Vagina (tissue), 2 donors: ENCODE measurements at places on chromosomes 4 and X.

DNA sequence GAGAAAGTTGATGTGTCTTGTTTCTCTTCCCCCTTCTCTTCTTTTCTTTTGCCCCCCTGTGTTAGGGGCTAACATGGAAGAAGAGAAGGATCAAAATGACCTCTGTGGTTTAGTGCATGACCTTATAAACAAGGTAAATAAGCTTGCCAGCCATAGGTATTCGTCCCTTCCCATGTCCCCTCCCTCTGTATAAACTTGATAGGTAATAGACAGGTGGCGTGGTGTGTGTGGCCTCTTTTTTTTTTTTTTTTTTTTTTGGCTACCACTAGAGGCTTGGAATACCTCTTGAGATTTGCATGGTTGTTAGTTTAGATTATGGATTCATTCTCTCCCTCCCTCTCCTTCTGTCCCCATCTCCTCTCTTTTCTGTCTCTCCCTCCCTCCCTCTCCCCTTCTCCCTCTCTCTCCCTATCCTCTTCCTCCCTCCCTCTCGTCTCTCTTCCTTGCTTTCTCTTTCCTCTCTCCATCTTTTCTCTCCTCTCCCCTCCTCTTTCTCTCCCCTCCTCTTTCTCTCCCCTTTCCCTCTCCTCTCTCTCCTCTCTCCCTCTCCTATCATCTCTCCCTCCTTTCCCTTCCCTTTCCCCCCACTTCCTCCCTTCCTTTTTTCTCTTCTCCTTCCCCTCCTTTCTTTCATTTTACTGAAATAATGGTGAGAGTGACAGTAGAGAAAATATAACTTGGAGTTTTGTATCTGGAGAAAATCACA, 134.4 kb downstream of the AFF1 start:
- no peaks in the 10 kb centered on the region for H3K36me3 ChIP-seq
- H3K27ac ChIP-seq = no peak overlapping the region
- DNase-seq = no peak

DNA sequence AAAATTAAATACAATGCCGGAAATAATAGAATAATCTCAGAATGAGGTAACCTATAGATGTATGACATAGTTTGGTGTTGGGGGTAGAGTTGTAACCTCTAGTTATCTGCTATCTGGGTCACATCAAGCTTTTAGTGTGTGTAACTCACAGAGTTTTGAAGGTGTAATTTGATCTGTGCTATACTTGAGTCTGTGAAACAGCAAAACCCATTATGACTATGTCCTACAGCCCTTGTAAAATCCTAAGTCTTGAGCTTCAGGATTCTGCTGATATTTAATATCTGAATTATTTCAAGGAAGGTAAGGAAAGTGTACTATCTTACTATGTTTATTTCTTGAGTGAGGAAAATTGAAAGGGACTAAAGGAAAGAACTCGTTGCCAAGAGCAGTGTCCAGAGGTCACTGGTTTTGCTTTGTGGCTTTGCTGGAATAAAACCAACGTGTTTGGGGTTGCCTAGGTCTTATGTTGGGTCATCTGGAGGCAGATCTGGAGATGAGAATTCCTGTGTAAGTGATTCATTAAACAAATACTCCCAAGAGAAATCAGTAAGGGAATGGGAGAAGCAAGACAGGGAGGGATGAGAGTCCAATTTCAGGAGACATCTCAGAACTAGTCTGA, 107.8 kb upstream of the CBLL2 start:
- H3K27me3 ChIP-seq = no peaks in the 10 kb centered on the region
- H3K27ac ChIP-seq = no peak overlapping the region
- no peak for DNase-seq
- H3K4me3 ChIP-seq = no peak overlapping the region
- no peaks in the 10 kb centered on the region for H3K4me1 ChIP-seq
- no peaks in the 10 kb centered on the region for H3K36me3 ChIP-seq

GRCh38 chr4:17616283-17616682, 1.8 kb downstream of the MED28 start:
- peaks cover 50% of the 10 kb centered on the region for H3K4me1 ChIP-seq
- peak overlapping the region; percentile 3 for H3K4me3 ChIP-seq
- no peak overlapping the region for H3K27ac ChIP-seq
- no peaks in the 10 kb centered on the region for H3K27me3 ChIP-seq

- no peak overlapping the region for H3K27ac ChIP-seq
- no peaks in the 10 kb centered on the region for H3K36me3 ChIP-seq
- H3K4me1 ChIP-seq = peaks cover 14% of the 10 kb centered on the region
- no peak overlapping the region for H3K4me3 ChIP-seq
Measured at GRCh38 chr4:113618205-113618604, 143.3 kb downstream of the CAMK2D start.

- no peaks in the 10 kb centered on the region for H3K27me3 ChIP-seq
- peaks cover 26% of the 10 kb centered on the region for H3K4me1 ChIP-seq
- H3K4me3 ChIP-seq = peak overlapping the region; percentile 92
- no peaks in the 10 kb centered on the region for H3K36me3 ChIP-seq
- peak overlapping the region; percentile 98 for H3K27ac ChIP-seq
- DNase-seq = no peak
Measured at GRCh38 chr4:86592553-86593249, 1.4 kb upstream of the PTPN13 start.

- no peaks in the 10 kb centered on the region for H3K27me3 ChIP-seq
- no peak for DNase-seq
- H3K4me3 ChIP-seq = no peak overlapping the region
Measured at GRCh38 chr4:148787831-148788477, 345.7 kb upstream of the NR3C2 start.

DNA sequence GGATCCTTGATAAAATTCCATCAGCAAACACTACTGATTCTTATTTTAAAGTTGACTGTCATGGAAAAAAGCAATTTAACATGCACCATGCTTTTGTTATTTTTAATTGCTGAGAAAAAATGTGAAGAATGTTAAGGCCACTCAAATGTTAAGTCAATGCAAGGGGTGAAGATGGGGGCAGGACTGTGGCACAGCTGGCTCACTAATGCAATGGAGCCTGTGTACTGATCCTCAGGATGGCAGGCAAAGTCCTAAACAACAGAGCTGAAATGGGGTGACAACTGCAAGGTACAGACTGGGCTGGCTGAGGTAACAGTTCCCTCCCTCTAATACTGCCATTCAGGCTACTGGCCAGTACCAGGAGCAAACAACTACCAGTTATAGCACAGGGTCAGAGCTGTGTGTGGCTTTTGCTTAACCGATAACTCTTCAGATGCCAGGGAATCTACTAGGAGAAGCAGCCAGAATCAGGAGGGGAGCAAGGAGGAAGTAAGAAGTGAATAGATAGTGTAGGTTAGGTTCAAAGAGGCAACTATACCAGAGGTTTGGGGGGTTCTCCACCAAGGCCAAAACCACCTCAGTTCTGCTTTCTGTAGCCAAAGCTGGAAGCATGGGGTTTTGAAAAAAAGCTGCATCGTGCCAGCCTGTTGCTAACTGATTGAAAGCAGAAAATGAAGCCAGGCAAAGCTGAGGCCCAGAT, 372.6 kb downstream of the OPHN1 start:
- no peaks in the 10 kb centered on the region for H3K36me3 ChIP-seq
- no peaks in the 10 kb centered on the region for H3K27me3 ChIP-seq
- no peak for DNase-seq
- no peak overlapping the region for H3K4me3 ChIP-seq
- no peak overlapping the region for H3K27ac ChIP-seq
- H3K4me1 ChIP-seq = peaks cover 14% of the 10 kb centered on the region

- H3K4me1 ChIP-seq = peaks cover 27% of the 10 kb centered on the region
- no peaks in the 10 kb centered on the region for H3K36me3 ChIP-seq
- H3K27me3 ChIP-seq = no peaks in the 10 kb centered on the region
- no peak for DNase-seq
- H3K4me3 ChIP-seq = no peak overlapping the region
Measured at GRCh38 chrX:20143561-20143960, 1.9 kb upstream of the EIF1AX start.

DNA sequence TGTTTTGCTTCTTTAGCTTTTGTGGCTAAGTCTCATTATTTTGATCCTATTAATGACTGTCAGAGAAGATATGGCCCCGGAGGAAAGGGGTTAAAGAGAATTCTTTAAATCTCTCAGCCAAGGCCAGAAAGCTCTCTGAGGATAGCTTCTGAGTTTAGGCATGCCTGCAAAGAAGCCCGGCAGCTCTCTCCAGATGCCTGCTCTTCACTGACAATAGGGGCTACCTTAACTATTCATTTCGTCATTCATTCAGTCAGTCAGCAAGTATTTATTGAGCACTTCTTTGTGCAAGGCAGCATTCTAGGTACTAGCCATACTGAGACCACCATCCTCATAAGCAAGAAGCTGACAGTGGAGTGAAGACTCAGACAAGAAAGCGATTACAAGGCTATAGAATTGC, 34.0 kb upstream of the BMP15 start:
- no peaks in the 10 kb centered on the region for H3K27me3 ChIP-seq
- H3K36me3 ChIP-seq = no peaks in the 10 kb centered on the region
- H3K4me3 ChIP-seq = no peak overlapping the region
- no peaks in the 10 kb centered on the region for H3K4me1 ChIP-seq

GRCh38 chr4:70277121-70277520, 34.7 kb downstream of the CSN3 start:
- H3K4me1 ChIP-seq = no peaks in the 10 kb centered on the region
- no peaks in the 10 kb centered on the region for H3K36me3 ChIP-seq
- H3K27ac ChIP-seq = no peak overlapping the region

- H3K27me3 ChIP-seq = no peaks in the 10 kb centered on the region
- peak overlapping the region; percentile 47 for H3K4me3 ChIP-seq
Measured at GRCh38 chr4:114597410-114598115, 1.0 kb upstream of the UGT8 start.

GRCh38 chr4:36841583-36842326, 402.8 kb upstream of the NWD2 start:
- no peak overlapping the region for H3K4me3 ChIP-seq
- no peaks in the 10 kb centered on the region for H3K27me3 ChIP-seq
- no peaks in the 10 kb centered on the region for H3K36me3 ChIP-seq
- no peaks in the 10 kb centered on the region for H3K4me1 ChIP-seq

DNA sequence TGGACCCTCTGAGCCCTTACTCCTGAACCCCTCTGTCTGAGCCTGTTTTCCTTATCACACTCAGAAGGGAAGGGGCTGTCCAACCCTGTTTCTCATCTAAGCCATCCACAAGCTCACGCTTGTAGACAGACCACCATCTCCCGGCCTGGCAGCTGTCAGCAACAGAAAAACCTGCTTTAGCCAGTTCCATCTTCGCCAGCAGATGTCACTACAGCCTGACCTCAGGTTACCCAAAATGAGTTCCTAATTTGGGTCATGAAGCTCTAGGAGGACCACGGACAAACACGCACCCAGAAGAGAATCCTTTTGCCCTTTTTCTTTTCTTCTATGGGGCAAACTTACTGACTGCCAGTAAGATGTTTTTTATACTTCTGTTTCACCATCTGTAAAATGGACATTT, 445.4 kb downstream of the BCOR start:
- H3K36me3 ChIP-seq = no peaks in the 10 kb centered on the region
- no peak overlapping the region for H3K4me3 ChIP-seq
- H3K27me3 ChIP-seq = no peaks in the 10 kb centered on the region
- H3K4me1 ChIP-seq = no peaks in the 10 kb centered on the region
- DNase-seq = no peak

DNA sequence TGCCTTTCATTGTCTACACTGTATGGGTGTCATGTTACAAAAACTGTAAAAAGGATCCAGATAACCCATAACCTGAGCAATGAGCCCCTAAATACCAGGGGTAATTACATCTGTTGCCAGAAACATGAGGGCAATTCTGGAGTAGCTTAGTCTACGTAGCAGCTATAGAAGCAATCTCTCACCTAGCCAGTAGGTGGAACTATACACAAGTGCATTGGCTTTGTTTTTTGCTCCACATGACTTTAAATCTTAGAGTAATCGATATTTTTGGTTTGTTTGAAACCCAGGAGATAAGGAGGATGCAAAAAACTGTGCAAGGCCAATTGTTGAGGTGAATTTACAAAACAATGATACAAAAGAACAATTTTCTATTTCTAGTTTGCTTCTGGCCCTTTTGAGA, 57.5 kb downstream of the GPR82 start:
- DNase-seq = no peak
- H3K27me3 ChIP-seq = no peaks in the 10 kb centered on the region
- no peaks in the 10 kb centered on the region for H3K4me1 ChIP-seq
- H3K36me3 ChIP-seq = no peaks in the 10 kb centered on the region
- no peak overlapping the region for H3K27ac ChIP-seq
- no peak overlapping the region for H3K4me3 ChIP-seq

DNA sequence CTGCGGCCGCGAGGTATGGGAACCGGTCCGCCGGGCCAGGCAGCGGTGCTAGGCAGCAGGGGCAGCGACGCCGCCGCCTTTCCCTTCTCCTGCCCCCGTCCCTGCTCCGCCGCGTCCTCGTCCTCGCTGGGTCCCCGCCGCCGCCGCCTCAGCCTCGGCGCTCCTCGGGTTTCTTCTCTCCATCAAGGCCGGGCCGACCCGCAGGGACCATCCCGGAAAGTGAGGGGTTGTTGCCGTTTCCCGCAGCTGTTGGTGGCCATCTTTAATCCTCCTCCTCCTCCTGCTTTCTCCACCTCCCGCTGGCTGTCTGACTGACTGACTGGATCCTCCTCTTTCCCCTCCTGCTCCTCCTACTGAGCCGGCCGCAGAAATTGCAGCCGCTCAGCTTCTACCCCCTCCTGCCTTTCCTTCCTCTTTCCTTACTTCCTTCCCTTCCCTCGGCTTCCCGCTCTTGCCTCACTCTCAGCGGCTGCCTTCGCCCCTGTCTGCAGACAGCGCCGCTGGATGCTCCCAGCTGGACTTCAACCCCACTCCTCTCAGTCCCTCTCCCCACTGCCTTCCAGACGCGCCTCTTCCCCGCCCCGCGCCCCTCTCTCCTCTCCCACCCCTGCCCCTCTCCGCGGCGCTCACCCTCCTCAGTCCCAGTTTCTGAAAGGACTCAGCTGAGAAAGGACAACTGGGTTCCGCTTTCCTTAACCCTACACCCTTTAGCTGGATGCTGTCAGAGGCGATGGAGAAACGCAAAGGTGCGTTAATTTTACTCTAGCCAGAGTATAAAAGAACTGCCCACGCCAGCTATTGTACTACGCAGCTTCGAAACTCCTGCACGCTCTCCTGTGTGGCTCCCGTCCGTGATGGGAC, at the start of gene WDFY3:
Gene WDFY3, minus strand, starts transcription at position 309 of the 861 bp plus-strand sequence. CDS start 106,099 bp downstream, outside the sequence.
- peaks cover 22% of the 10 kb centered on the region for H3K4me1 ChIP-seq
- peak; percentile 95 for DNase-seq
- no peaks in the 10 kb centered on the region for H3K36me3 ChIP-seq
- H3K27me3 ChIP-seq = no peaks in the 10 kb centered on the region
- peak within 1 kb of the TSS; percentile 91 for H3K4me3 ChIP-seq

GRCh38 chr4:165301833-165302232, 25.6 kb upstream of the MSMO1 start:
- no peaks in the 10 kb centered on the region for H3K4me1 ChIP-seq
- H3K27me3 ChIP-seq = no peaks in the 10 kb centered on the region
- H3K27ac ChIP-seq = no peak overlapping the region
- H3K4me3 ChIP-seq = no peak overlapping the region
- H3K36me3 ChIP-seq = peaks cover 12% of the 10 kb centered on the region

DNA sequence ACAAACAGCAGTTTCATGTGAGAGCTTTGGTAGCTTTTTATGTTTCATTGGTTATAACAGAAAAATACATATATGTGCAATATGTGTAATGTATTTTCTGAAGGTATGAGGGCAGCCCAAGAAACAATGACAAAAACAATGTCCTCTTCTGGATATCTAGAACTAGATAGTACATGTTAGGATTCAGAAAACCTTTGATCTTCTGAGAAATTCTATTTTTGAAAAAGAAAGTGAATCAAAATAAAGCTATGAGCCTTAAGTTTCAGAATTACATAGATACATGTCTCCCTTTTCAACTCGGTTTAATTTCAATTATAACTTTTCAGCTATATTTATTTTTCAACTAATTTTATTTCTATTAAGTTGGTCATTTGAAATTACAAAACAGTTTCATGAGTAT, 131.9 kb downstream of the REELD1 start:
- H3K27ac ChIP-seq = no peak overlapping the region
- no peak overlapping the region for H3K4me3 ChIP-seq
- no peaks in the 10 kb centered on the region for H3K27me3 ChIP-seq
- no peak for DNase-seq
- no peaks in the 10 kb centered on the region for H3K36me3 ChIP-seq
- no peaks in the 10 kb centered on the region for H3K4me1 ChIP-seq
